ENCODE measurements at places on chromosomes 3 and 15.

- DNase-seq: no peak
- no peaks in the 10 kb centered on the region for H3K36me3 ChIP-seq
- no peak overlapping the region for H3K27ac ChIP-seq
- H3K4me1 ChIP-seq: no peaks in the 10 kb centered on the region
- no peak overlapping the region for H3K4me3 ChIP-seq
- peaks cover 34% of the 10 kb centered on the region for H3K27me3 ChIP-seq
Measured at GRCh38 chr15:38164507-38164906, 88.1 kb upstream of the SPRED1 start.

GRCh38 chr3:17166369-17166768 is 281.6 kb downstream of the PLCL2 start:
- no peaks in the 10 kb centered on the region for H3K4me1 ChIP-seq
- DNase-seq: no peak
- peaks cover 5% of the 10 kb centered on the region for H3K36me3 ChIP-seq
- no peak overlapping the region for H3K4me3 ChIP-seq
- H3K27me3 ChIP-seq: no peaks in the 10 kb centered on the region

DNA sequence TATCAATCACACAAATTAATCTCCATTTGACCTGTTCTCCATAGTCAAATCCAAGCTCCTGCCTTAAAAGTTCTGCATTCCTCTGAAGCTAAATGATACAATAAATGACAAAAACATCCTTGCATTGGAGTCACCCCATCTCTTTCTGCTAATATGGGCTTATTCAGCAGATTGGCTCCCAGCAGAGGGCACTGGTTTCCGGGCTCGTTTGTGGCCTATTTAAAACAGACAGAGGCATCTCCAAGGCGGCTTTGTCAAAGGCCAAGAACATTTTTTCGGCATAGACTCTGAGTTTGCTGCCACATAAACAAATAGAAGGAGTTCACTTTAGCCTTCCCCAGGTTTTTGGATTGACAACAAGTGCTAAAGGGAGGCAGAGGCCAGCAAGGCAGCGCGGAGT is 204.4 kb upstream of the RASGRP1 start:
- H3K4me1 ChIP-seq: no peaks in the 10 kb centered on the region
- H3K36me3 ChIP-seq: no peaks in the 10 kb centered on the region
- H3K27me3 ChIP-seq: peaks cover 9% of the 10 kb centered on the region
- H3K4me3 ChIP-seq: no peak overlapping the region

DNA sequence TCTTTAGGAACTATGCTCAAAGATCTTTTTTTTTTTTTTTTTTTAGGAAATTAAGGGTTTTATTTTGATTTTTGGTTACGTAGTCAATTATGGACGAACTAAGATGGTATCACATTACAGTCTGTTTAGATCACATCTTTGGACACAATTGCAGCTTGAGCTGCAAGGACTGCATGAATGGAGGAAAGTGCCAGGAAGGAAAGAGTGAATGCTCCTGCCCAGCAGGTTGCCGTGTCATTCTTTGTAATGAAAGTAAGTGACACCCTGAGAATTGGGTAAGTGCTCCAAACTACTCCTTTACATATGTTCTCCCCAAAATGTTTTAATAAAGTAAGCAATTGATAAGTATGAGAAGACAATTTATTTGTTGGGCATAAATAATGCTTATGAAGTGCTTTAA is 716.5 kb upstream of the GOLIM4 start:
- DNase-seq: no peak
- H3K4me1 ChIP-seq: no peaks in the 10 kb centered on the region
- H3K27me3 ChIP-seq: no peaks in the 10 kb centered on the region
- H3K36me3 ChIP-seq: no peaks in the 10 kb centered on the region

DNA sequence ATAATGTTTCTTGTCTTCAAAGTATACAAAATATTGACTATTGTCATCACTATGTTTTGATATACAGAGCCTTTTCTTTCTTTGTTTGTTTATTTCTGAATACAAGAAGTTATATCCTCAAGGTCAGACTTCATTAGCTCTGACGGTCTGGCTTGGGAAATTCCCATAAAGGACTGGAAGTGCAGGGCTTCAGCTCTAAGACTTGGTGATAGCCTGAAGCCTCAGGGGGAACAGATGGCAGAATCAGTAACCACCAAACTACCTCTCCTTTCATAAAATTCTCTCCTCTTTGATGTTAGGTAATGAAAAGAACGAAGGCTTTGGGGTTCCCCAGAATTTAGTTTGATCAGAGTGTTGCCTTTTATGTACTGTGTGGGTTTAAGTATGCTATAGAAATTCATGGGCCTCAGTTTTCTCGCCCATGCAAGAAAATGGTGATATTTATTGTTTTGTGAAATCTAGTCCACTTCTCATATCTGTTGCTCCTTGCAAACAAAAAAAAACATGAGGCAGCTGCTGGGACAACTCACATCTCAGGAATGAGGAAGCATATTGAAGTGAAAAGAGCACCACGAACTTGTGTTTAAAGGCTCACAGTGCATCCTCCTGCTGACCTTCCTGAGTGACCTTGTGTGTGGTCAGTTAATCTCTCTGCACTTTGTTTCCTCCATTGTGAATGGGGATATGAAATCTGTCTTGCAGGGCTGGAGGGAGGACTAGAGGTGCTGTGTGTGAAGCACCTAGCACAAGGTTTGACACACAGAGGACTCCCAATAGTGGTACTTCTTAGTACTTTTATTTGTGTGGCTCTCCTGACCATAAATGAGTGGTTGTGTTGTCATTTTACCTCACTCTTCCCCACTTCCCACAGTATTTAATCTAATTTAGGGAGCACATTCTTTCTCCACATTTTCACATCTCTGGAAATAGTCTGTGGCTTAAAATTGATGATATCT is 569.8 kb upstream of the IL12A start:
- H3K27me3 ChIP-seq: no peaks in the 10 kb centered on the region
- no peak for DNase-seq

All from effector memory CD8-positive, alpha-beta T cell (primary cell).